ENCODE measurements at places on chromosomes 6 and 20.

DNA sequence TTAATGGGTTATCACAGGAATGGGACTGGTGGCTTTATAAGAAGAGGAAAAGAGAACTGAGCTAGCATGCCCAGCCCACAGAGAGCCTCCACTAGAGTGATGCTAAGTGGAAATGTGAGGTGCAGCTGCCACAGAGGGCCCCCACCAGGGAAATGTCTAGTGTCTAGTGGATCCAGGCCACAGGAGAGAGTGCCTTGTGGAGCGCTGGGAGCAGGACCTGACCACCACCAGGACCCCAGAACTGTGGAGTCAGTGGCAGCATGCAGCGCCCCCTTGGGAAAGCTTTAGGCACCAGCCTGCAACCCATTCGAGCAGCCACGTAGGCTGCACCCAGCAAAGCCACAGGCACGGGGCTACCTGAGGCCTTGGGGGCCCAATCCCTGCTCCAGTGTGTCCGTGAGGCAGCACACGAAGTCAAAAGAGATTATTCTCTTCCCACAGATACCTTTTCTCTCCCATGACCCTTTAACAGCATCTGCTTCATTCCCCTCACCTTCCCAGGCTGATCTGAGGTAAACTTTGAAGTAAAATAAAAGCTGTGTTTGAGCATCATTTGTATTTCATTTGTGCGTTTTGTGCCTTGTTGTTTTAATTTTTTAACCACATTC lies 4.4 kb downstream of the HLA-E start:
- DNase-seq = peak; percentile 63

DNA sequence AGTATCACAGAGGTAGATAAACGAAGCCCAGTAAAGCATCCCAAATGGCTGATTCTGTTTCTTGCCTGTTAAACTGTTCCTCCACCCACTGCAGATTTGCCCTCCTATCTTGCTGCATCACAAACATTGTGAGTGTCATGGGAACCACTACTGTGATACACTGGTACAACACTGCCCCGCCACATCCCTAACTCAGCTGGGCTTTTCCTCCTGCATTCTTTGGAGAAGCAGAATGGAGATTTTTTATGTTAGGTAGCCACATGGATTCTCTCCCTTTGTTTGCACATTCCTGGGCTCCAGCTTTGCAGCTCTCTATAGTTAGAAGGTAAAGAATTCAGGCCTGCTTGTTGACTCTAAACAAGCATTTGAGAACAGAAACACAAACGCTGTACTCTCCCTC lies 234.1 kb downstream of the TMEM242 start:
- no peak for DNase-seq

DNA sequence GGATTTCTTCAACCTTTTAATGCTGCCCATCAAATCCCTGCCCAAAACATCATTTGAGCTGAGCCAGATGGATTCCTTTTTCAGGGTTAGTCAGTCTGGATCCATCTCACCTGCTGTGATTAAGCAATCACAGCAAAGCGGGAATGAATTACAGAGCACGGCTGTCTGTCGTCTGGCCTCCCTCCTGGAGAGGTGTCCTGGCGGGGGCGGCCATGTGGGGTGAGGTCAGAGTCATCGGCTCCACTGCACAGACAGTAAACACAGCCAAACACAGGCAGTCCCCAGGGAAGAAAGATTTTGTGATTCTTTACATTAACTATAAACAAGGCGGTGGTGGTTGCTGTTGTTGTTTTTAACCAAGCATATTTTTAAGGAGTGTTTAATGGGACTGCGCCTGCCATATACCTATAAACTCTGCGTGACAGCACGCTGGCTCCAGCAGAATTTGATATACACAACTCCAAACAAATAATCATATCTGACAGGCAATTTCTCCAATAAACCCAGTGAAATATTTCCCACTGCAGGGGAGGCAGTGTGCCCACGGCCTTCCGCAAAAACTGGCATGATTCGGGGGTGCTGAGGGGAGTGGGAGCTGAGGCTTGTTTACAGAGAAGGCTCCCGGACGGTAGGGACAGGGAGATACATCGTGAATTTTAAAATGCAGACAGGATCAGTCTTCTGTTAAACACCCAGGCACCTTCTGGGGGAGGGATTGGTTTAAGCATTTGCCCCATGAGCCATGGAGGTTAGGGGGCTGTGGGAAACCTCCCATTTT lies 232.0 kb upstream of the PMEPA1 start:
- DNase-seq = no peak

DNA sequence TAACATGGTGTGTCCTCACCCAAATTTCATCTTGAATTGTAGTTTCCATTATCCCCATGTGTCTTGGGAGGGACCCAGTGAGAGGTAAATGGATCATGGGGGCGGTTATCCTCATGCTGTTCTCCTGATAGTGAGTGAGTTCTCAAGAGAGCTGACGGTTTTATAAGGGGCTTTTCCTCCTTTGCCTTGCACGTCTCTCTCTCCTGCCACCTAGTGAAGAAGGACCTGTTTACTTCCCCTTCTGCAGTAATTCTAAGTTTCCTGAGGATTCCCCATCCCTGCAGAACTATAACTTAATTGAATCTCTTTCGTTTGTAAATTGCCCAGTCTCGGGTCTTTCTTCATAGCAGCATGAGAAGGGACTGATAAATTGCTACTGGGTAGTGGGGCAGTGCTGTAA lies 789.3 kb downstream of the FRK start:
- DNase-seq = no peak

- no peak for DNase-seq
Observed at GRCh38 chr6:167565388-167565787, 240.5 kb downstream of the TTLL2 start.

- no peak for DNase-seq
Observed at GRCh38 chr6:149691201-149691600, 26.7 kb downstream of the LATS1 start.

GRCh38 chr6:138226700-138227315 lies 8.5 kb upstream of the PBOV1 start:
- no peak for DNase-seq

DNA sequence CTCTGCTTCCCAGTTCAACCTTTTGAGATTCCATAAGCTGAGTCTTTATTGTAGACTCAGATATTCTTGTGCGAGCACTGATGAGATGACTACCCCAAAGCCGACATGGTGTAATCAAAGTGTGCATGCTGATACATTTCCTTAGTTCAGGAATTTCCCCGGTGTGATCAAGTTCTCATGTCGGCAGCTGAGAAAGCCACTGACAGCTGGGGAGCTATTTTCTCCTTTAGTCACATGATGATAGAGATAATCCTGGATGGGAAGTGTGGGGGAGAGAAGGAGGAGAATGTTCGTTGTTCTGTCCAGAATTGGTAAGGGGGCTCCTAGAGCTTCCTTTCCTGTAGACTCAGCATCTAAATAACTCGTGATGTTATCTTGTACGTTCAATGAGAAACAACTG lies 7.7 kb upstream of the CAP2 start:
- no peak for DNase-seq

GRCh38 chr6:38114976-38115625 lies 295.6 kb downstream of the ZFAND3 start:
- DNase-seq = no peak

Data from CD4-positive, alpha-beta T cell treated with Interleukin-21 for 1 hour (primary cell).